ENCODE measurements at places on chromosomes 3 and 15. TPM values are rescaled to one million over a fixed set of nuclear protein-coding genes. Genes with fewer than 3 reads are reported as not detected.

RYR3 gene
- 0.01 TPM for total RNA-seq

DTX3L gene
- total RNA-seq = 7.0 TPM

SLC22A14 gene
- total RNA-seq = not detected

LDHAL6B gene
- total RNA-seq = not detected

ZKSCAN7 gene
- total RNA-seq = not detected

AGBL1 gene
- total RNA-seq = not detected

HGD gene
- 24.4 TPM for total RNA-seq

PRSS50 gene
- not detected for total RNA-seq

ZNF662 gene
- not detected for total RNA-seq
